ENCODE measurements at places on chromosomes 1 and 21. TPM values are rescaled to one million over a fixed set of nuclear protein-coding genes. Genes with fewer than 3 reads are reported as not detected.

The MYBPH gene
- total RNA-seq = not detected

The PRXL2B gene
- 41.9 TPM for total RNA-seq

The SLC44A5 gene
- 0.23 TPM for total RNA-seq

The IRF6 gene
- total RNA-seq = 0.86 TPM

The KLF17 gene
- total RNA-seq = not detected

The PLA2G2C gene
- 0.04 TPM for total RNA-seq

The KCNJ9 gene
- total RNA-seq = not detected

The PHGDH gene
- total RNA-seq = 171 TPM

The KAZN gene
- 0.42 TPM for total RNA-seq

The EFNA1 gene
- total RNA-seq = 0.15 TPM

The NBPF4 gene
- 0.11 TPM for total RNA-seq

Data from activated CD8-positive, alpha-beta memory T cell treated with anti-CD3 and anti-CD28 coated beads for 36 hours (primary cell).